Stimulated activated CD4-positive, alpha-beta T cell treated with anti-CD3 and anti-CD28 coated beads, Interleukin-15, amount 100 ng/mL, for 1 hour (primary cell): ENCODE measurements at places on chromosomes 1 and 21.

DNA sequence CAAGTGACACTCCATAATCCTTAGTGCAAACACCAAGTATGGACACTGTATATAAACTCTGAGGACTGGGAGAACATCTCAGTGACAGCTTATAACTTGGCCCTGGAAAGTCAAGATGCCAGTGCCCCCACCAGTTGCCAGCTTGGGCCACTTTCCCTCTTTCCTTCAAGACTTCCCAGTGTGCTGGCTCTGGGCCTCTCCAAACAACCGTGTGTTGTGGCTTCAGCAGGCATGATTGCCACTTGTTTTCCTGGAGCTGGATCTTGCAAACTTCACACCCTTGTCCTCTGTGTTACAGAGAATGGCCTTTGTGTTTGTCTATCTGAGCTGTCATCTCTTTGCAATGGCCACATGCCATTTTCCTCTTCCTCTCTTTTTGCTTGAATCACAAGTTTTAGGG is 37.0 kb downstream of the CCDC185 start:
- no peak for DNase-seq

DNA sequence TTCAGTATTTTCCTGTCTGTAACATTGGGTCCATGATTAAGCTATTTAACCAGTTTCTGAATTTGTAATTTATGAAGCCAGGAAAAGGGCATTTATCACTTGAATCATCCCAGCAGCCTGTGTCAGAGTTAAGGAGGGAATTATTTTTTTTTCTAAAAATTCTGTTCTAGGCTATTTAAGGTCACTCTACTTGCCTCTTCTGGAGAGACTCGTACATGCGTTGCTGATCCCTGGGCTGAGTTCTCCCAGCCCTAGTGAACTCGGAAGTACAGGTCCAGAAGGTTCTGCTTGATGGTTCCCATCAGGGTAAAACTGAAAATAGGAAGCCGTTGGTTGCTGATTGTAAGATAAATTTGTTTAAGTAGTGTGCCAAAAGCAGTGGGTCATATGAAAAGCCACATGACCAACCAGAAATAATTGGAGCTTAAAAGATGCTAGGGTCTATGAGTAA is 90.7 kb downstream of the GPR88 start:
- DNase-seq: no peak

DNA sequence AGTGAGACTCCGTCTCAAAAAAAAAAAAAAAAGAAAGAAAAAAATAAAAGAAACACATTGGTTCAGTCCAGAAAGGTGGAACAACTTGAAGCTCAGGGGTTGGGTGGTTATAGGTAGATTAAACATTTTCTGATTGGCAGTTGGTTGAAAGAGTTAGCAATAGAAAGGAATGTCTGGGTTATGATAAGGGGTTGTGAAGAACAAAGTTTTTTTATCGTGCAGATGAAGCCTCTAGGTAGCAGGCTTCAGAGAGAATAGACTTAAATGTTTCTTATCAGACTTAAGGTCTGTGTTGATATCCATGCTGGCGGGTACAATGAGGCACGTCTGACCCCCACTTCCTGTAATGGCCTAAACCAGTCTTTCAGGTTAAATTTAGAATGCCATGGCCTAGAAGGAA is 45.0 kb upstream of the PDE9A start:
- no peak for DNase-seq

- DNase-seq: no peak
Measured at GRCh38 chr1:174812016-174812415, 187.7 kb upstream of the CACYBP start.

DNA sequence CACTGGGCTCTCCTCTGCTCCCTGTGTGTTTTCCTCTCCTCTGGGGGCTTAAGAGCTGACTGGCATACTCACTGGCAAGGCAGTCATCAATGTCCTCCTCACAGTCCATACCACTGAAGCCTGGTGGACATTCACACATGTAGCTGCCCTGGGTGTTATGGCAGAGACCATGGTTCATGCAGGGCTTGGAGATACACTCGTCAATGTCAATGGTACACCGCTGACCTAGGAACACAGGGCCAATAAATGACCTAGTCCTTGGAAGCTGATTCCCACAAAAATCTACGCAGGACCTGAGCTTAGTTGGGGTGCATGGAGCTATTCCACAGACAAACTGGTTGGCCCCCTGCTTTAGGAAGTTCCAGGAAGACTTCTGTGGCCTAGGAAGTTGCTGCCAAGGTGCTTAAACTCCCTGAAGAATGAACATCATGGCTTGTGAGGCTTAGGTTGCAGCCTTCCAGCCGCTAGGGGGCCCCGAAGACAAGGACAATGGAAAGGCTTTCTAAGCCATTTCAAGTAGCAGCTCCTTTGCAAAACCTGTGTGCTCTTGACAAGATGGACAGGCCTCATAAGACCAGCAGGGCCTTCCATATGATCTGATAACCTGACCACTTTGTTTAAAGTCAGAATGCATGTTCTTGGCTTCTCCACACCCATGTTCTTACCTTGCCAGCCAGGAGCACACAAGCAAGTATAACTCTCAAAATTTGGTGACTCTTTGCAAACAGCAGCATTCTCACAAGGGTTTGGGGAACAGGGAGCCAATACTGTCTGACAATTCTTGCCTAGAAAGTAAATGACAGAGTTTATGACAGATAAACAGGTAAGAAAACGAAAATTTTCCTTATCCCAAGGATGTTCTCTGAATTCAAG is 52.3 kb upstream of the ADAM30 start:
- DNase-seq: peak; percentile 36

DNA sequence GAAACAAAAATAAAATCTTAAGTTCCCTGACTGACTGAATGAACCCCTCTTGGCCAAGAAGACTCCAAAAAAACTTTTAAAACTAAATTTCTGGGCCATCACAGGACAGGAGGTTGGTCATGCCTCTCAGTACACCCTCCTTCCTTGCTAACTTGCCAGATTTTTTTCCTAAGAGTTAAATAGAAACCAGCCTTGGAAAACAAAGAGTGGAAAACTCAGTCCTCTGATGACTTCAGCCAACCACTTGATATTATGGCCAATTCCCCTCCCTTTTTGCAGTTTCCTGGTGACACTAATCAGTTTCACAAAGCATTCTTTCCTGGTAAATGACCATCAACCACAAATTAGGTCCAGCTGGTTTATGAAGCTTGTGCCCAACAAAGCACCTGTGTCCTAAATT is 134.8 kb downstream of the ZNF648 start:
- no peak for DNase-seq

- no peak for DNase-seq
Measured at GRCh38 chr1:244974550-244974949, 110.2 kb upstream of the HNRNPU start.

DNA sequence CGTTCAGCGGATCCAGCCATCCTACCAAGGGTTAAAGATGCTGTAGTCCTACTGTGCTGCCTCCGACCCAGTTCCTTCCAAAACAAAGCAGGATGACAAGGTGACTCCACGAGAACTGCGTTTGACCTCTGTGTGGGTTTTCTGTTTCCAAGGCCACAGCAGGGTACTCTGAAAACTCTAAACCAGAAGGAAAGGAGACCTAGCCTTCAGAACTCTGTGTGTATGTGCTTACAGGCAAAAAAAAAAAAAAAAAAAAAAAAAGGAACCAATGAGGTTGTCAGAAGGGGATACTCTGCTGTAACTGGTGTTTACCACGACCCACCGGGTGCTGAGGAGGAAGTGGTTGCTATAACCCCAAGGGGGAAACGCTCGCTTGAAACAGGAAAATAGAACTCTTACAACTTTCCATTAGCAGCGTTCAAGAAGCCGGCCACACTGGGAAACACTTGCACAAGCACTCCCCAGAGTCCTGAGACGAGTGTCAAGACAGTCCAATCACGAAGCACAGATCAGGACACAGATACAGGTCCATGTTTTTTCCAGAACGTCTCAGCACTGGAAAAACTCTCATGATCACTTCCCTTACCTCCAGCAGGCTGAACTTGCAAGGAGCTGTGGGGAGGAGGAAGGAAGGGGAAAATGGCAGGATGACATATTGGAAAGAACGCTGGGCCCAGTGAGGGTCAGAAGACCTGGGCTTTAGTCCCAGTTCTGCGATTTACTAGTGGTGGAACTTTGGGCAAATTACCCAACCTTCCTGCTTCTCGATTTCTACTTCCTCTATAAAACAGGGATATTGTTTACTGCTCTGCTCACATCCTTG is 64.0 kb downstream of the ITPKB start:
- DNase-seq: peak; percentile 58

DNA sequence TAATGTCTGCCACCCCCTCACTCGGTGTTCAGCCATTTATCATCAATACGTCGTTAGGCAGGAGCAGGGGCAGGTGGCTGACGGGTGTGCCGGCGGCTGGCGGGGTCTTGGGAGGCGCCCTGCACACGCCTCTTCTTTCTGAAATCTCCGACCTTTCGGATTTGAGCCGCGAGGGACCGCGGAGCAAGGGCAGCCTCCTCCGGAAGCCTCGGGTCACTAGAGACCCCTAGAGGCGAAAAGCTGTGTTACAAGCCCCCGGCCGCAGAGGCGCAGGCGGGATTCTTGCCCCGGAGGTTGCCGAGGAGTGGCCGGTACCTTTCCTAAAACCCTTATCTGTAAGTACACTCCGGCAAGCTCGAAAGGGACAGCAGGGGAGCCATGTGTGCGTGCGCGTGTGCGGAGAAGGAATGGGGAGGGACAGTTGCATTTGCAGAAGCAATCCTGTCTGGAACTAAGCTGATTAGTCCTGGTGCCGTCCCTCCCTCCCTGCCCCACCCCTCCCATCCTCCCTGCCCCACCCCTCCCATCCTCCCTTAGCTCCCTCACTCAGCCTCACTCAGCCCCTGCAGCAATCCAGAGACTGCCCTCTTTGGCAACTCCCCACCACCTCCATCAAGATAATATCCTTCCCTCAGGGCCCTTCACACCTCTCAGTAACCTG is 11.0 kb downstream of the BRINP2 start:
- no peak for DNase-seq

DNA sequence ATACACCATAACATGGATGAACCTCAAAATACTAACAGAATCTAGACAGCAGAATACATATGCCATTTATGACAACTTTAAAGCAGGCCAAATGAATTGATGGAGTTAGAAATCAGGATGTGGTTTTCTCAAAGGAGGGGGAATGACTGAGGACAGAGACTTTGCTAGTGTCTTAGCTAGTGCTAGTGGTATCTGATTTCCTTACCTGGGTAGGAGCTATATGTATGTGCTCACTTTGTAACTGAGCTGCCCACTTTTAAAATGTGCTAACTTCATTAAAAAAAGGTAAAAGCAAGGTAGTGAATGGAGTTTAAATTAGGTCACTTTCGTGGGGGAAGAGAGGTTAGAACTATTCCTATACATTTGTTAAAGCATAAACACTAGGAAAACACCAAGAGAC is 2.6 kb downstream of the GTF2B start:
- no peak for DNase-seq

GRCh38 chr1:41025979-41026819 is 4.7 kb upstream of the SLFNL1 start:
- DNase-seq: no peak

- no peak for DNase-seq
Measured at GRCh38 chr1:37476460-37477197, 2.2 kb downstream of the ZC3H12A start.

DNA sequence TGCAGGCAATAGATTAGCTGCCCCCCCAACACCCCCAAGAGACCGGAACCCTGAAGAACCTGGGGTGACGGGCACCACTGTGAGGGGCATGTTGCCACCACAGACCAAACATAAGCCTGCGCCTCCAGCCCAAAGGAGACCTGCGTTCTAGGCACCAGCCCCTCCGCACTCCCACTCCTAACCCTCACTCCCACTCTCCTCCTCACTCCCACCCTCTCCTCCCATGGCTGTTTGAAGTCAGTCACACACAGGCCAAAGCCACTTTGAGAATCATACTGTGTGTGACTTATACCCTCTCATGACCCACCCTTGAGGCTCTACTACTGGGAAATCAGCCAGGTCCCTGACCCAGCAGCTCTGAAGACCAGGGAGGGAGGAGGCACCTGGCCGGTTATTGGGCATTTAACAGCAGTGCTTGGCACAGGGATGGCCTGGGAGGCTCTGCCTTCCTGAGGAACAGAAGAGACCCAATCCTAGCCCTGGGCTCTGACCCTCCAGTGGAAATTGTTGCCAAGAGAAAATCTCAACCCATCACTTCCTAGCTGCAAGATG is 43.5 kb downstream of the FBXO2 start:
- no peak for DNase-seq

GRCh38 chr1:45953934-45954847 is 150.8 kb downstream of the MAST2 start:
- DNase-seq: no peak

DNA sequence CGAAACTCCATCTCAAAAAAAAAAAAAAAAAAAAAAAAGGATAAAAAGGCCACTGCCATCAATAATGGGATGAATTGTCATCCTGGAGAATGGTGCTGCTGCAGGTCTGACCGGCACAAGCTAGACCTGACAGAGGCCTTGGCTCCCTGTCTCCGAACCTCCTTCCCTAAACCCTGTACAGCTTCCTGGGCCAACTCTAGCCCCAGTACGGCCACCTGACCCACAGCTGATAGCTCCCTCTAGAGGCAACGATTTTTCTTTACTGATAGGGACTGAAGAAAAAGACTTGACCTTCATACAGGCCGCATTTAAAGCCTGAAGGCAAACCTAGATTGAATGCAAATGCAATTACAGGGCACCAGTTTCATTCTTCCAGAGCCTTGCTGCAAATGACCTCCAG is 30.7 kb downstream of the NOL9 start:
- DNase-seq: no peak

GRCh38 chr1:93172778-93173177 is 7.4 kb downstream of the TMED5 start:
- DNase-seq: no peak

DNA sequence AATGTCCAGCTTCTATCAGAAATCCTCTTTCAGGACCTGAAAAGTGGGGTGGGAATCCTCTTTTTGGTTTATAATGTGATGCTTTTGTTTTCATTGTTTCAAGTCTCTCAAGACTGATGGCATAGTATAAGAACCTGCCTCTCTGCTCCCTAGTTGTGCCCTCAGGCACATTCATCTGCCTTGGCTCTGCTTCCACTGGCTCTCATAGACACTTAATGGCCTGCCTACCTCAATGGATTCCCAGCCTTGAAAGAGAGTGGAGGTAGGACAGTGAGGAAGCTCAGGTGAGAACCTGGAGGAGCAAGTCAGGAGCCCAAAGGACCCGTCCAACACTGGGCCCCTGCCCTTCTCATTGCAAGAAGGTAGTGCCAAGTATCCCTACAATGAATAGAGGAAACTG is 4.8 kb downstream of the TTLL7 start:
- no peak for DNase-seq
